ENCODE measurements at places on chromosomes 2 and 18. TPM values are rescaled to one million over a fixed set of nuclear protein-coding genes. Genes with fewer than 3 reads are reported as not detected.

The CCT7 gene
- total RNA-seq = 143 TPM

The TMEM178A gene
- total RNA-seq = 2.6 TPM

The ELAC1 gene
- 10.4 TPM for total RNA-seq

The ZSWIM2 gene
- not detected for total RNA-seq

The LHCGR gene
- total RNA-seq = 1.7 TPM

The NDC80 gene
- not detected for total RNA-seq

DNA sequence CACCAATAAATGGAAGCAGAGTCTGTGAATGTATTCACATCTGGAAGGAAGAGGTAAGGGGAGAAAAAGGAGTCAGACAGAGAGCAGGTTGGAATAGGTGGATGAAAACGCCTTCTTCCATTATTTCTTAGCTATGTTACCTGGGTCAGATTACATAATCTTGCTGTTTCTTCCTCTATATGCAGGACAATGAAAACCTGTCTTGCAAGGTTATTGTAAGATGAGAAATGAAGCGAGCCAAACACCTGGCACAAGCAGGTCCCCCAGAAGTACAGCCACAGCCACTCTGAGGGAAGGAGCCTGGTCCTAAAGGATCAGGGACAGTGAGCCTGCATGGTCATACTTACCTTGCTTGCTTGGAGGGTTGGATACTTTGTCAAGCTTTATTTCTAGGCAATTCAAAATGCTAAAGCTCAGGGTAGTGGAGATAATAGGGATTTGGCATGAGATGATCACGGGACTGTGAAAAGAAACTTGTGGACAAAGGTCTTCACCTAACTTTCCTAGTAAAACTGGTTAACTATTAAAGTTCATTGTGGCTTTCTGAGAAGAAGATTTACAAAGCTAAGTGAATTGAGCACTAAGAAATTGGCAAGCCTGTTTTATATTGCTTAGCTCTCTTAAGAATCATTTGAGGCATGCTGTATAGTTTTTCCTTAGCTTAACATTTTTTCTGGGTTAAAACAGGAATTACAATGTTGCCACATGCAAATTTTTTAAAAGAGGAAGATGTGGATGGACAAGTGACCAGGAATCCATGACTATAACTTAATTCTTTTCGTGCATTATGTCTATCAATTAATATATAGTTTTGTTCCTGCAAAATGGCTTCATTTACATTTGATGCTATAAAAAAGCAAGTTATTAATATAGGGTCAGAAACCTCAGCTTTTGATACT, 15.7 kb upstream of the PLA2R1 start:
- H3K4me1 ChIP-seq = no peaks in the 10 kb centered on the region
- no peaks in the 10 kb centered on the region for H3K36me3 ChIP-seq
- DNase-seq = no peak
- H3K27ac ChIP-seq = no peak overlapping the region
- no peaks in the 10 kb centered on the region for H3K27me3 ChIP-seq

DNA sequence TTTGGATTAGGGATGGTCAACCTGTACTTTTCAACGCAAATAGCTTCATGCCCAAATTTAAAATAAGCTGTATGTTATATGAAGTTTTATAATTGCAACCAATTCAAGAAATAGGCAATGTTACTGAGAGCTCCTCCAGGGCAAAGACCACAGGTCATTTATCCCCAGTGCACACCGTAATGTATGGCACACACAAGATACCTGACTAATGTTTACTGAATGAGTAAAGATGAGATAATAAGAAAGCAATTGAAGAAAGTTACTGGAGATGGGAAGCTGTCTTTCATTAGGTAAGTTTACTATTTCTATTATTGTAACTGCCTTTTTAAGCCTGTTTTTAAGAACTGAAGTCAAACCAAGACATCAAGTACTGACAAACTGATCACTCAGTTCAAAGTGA, 184.5 kb upstream of the VRK2 start:
- no peaks in the 10 kb centered on the region for H3K4me1 ChIP-seq
- H3K4me3 ChIP-seq = no peak overlapping the region
- no peak for DNase-seq
- H3K27me3 ChIP-seq = no peaks in the 10 kb centered on the region

DNA sequence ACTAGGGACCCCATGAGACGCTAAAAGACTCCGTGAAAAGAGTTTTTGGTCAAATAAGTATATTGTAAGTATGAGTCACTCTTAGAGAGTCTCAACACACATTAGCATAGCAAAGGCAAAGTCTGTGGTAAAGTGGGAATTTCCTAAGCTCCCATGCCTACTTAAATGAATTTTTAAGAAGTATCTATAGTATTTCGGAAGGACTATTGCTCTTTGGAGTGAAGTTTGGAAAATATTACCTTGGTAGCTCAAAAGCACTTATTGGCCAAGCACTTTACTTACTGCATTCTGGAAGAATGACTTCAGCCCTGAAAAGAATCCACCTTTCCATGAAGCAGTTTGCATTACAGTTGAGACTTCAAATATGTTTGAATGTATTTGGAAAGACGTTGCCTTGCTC, 57.1 kb downstream of the CAVIN2 start:
- no peak overlapping the region for H3K4me3 ChIP-seq
- no peaks in the 10 kb centered on the region for H3K4me1 ChIP-seq
- H3K27ac ChIP-seq = no peak overlapping the region
- no peaks in the 10 kb centered on the region for H3K27me3 ChIP-seq

GRCh38 chr18:26453386-26453901, 94.9 kb downstream of the KCTD1 start:
- no peak overlapping the region for H3K27ac ChIP-seq
- no peak for DNase-seq
- no peaks in the 10 kb centered on the region for H3K4me1 ChIP-seq
- no peaks in the 10 kb centered on the region for H3K36me3 ChIP-seq

GRCh38 chr2:27956888-27957287, 66.4 kb downstream of the BABAM2 start:
- H3K27me3 ChIP-seq = no peaks in the 10 kb centered on the region
- no peak overlapping the region for H3K4me3 ChIP-seq
- H3K36me3 ChIP-seq = no peaks in the 10 kb centered on the region
- no peak overlapping the region for H3K27ac ChIP-seq

DNA sequence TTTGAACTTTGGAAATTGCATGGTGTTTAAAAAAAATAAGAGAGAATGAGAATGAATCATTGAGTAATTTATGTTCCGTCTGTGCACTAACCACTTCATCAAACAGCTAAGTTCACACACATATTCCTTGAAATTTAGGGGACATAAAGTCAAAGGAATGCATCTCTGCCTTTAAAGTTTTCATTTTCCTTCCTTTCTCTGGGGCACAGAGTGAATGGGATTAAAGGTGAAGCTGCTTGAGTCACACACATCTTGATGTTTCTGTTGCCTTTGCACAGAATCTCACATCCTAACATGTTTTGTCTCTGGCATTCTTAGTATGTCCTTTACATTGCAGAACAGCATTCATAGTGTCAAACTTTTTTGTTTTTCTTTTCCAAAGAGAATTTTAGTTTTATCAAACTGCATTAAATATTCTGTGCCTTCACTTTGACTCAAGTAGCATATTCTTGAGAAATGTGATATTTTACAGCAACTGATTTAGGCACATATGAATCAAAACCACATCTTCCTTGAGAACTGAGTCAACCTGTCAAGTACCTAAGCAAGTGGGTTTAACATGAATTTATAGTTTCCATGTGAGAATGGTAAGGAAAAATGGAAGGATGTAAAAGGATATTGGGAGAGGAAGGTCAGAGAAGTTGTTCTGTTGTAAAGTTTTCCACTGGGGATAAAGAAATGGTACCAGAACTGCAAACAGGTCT, 169.1 kb upstream of the THUMPD2 start:
- H3K27me3 ChIP-seq = no peaks in the 10 kb centered on the region
- H3K27ac ChIP-seq = no peak overlapping the region
- H3K4me3 ChIP-seq = no peak overlapping the region
- no peaks in the 10 kb centered on the region for H3K4me1 ChIP-seq
- DNase-seq = no peak

DNA sequence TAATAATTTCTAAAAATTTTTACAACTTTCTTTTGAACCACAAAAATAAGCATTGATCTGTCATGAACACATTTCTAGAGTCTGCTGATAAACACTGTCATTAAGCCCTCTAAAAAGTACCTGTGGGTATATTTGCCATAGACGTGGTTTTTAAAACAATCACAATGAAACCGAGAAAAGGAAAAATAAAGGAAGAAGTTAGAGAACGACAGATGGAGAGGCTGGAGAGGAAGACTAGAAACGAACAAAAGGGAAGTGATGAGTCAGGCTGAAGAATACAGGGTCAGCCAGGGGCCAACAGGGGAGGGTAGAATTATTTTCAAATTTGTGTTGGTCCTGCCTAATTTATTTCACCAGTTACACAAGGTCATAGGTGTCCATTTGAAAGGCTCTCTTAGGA, 62.0 kb downstream of the MYL12B start:
- no peaks in the 10 kb centered on the region for H3K4me1 ChIP-seq
- no peak for DNase-seq
- no peak overlapping the region for H3K27ac ChIP-seq
- no peak overlapping the region for H3K4me3 ChIP-seq
- H3K27me3 ChIP-seq = no peaks in the 10 kb centered on the region

DNA sequence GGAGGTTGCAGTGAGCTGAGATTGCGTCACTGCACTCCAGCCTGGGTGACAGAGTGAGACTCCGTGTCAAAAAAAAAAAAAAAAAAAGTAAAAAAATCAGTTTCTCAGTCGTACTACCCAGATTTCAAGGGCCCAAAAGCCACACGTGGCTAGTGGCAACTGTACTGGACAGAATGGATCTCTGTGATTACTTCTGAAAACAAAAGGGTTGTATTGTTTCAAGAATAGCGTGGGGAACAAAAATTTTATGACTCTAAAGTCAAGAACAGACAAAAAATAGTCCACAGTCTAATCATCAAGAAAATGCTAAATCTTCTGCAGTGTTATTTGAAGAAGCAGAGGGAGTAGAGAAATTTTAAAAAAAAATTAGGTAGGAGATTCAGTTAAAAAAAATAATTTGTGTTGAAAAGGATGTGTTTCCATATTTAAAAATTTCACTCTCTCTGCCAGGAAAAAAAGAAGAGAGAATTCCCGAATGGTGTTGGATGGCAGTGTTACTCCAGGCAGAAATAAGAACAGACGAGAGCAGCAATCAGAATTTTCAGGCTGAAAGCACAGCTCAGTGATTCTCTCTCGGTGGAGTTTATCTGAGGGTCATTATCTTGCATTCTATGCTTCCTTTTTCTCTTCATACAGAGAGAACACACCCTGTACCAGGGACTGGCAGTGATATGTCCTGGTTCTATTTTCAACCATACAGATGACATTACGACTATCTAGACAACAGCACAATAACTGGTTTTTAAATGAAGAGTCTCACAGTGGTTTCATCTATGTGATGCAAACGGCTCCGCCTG, 61.8 kb downstream of the CABYR start:
- H3K4me3 ChIP-seq = no peak overlapping the region
- H3K27ac ChIP-seq = no peak overlapping the region
- H3K4me1 ChIP-seq = peaks cover 1% of the 10 kb centered on the region

DNA sequence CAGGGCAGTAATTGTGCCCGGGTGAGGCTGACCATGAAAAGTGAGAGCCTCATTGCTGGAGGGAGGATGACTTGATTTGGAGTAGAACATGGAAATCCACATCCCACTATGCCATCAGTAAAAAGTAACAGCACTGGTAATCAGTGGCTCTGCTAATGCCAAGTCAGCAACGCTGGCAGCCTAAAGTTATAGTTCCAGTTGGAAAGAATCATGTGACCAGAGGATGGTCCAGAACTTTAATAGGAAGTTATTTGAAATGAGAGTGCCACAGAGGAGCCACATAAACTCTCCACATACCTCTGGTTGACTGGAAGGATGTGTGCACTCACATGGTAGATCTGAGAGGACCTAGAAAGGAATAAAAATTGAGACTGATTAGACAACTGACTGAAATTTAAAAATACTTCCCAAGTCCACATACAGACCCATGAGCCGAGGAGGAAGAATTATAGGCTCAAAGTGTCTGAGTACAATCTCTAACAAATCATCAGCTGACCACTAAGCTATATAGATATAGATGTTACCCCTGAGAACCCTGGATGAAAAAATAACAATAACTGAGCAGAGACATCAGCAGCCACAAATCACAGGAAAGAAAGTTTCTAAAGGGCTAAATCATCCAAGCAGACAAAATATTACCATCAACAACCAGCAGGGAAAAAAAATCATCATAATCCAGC, 346.8 kb downstream of the STK39 start:
- H3K27me3 ChIP-seq = no peaks in the 10 kb centered on the region
- no peak overlapping the region for H3K4me3 ChIP-seq
- no peaks in the 10 kb centered on the region for H3K36me3 ChIP-seq
- no peaks in the 10 kb centered on the region for H3K4me1 ChIP-seq
- no peak for DNase-seq

- DNase-seq = peak; percentile 50
- H3K4me3 ChIP-seq = no peak overlapping the region
- H3K36me3 ChIP-seq = no peaks in the 10 kb centered on the region
- H3K27me3 ChIP-seq = no peaks in the 10 kb centered on the region
- peaks cover 28% of the 10 kb centered on the region for H3K4me1 ChIP-seq
- H3K27ac ChIP-seq = no peak overlapping the region
Observed at GRCh38 chr18:48825101-48825745, 125.5 kb downstream of the SMAD7 start.

GRCh38 chr2:119123389-119123788, 35.2 kb downstream of the C1QL2 start:
- H3K27ac ChIP-seq = no peak overlapping the region
- H3K4me1 ChIP-seq = peaks cover 10% of the 10 kb centered on the region
- H3K27me3 ChIP-seq = no peaks in the 10 kb centered on the region
- no peak overlapping the region for H3K4me3 ChIP-seq
- DNase-seq = no peak

- no peaks in the 10 kb centered on the region for H3K4me1 ChIP-seq
- H3K27me3 ChIP-seq = no peaks in the 10 kb centered on the region
- peak; percentile 41 for DNase-seq
- no peak overlapping the region for H3K27ac ChIP-seq
- H3K36me3 ChIP-seq = no peaks in the 10 kb centered on the region
Observed at GRCh38 chr18:55096263-55096951, 137.1 kb upstream of the CCDC68 start.

DNA sequence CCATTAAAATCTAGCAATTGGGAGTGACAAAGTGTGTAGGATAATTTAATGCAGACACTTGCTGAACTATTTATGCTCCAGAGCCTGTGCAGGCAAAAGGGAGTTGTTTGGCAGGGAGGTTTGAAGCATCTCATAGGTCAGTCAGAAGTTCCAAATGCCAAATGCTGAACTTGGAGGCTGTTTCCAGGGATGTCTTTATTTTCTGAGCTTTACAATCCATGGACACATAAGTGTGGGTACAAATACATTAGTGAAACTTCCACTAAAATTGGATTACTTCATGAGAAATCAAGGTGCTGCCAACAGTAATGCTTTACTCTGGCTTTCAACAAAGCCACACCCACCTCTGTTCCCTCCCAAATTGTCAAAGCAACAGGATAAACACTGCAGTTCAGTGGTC, 422.1 kb upstream of the SETBP1 start:
- no peaks in the 10 kb centered on the region for H3K36me3 ChIP-seq
- no peaks in the 10 kb centered on the region for H3K27me3 ChIP-seq

GRCh38 chr2:25651066-25651465, 22.3 kb downstream of the DTNB start:
- no peaks in the 10 kb centered on the region for H3K4me1 ChIP-seq
- no peak for DNase-seq
- no peak overlapping the region for H3K4me3 ChIP-seq
- no peak overlapping the region for H3K27ac ChIP-seq
- no peaks in the 10 kb centered on the region for H3K36me3 ChIP-seq
- H3K27me3 ChIP-seq = no peaks in the 10 kb centered on the region
